GM04504 (cell line): ENCODE measurements at places on chromosomes 16 and 17.

GRCh38 chr17:33580215-33580614 is 287.1 kb upstream of the ASIC2 start:
- no peak for DNase-seq

DNA sequence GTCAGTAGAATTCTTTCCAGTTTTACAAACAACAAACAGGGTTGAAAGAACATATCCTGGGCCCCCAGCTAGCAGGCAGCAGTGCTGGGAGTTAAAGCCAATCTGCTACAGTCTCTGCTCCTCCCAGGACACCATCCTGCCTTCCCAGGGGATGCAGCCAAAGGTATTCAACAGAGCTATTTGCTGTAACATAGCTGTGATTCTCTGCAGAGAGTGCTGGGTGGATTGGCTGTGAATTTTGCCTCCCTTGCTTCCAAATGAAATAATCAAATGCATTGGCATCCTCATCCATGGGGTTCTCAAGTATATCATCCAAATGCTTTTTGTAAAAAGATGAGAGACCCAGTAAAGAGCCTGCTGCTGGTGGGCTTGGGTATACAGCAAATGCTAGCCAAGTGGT is 124.3 kb downstream of the NPIPB5 start:
- no peak for DNase-seq

DNA sequence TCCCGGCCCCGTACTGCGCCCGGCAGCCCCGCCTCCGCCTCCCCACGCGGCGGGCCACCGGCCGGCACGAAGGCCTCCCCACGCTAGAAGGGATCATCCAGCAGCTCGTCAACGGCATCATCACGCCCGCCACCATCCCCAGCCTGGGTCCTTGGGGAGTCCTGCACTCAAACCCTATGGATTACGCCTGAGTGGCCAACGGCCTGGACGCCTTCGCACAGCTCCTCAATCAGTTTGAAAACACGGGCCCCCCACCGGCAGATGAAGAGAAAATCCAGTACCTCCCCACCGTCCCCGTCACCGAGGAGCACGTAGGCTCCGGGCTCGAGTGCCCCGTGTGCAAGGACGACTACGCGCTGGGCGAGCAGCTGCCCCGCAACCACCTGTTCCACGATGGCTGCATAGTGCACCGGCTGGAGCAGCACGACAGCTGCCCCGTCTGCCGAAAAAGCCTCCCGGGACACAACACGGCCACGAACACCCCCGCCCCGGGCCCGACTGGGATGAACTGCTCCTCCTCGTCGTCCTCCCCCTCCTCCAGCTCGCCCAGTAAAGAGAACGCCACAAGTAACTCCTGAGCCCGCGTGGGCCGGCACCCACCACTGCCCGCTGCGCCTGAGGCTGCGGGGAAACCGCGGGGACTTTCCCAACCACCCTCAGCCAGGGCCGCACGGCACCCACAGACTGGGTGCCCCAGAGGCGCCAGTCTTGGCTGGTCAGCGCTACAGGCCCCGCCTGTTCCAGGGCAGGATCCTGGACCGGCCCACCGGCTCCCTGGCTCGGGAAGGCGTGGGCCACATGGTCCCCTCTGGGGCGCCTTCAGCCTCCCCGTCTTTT is 39.0 kb upstream of the AKAP1 start:
- DNase-seq = no peak

- DNase-seq = no peak
Measured at GRCh38 chr16:50248845-50249244, 17.5 kb upstream of the ADCY7 start.

DNA sequence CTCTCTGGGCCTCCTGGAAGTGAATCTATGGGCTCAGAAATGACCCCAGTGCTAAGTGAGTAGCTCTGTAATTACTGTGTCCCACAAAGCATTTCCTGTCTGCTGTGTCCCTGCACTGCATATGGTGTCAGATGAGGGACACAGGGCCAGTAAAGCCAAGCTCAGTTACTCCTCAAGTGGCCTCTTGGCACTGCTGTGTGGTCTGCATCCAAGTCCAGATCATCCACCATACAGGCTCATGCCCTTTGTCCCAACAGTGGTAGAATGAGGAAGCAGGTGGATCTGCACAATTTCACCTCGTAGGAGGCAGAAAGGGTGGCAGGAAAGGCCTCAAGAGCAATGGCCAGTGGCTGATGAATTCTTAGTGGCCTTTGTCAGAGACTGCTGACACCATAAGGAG is 146.8 kb downstream of the SOX9 start:
- no peak for DNase-seq

DNA sequence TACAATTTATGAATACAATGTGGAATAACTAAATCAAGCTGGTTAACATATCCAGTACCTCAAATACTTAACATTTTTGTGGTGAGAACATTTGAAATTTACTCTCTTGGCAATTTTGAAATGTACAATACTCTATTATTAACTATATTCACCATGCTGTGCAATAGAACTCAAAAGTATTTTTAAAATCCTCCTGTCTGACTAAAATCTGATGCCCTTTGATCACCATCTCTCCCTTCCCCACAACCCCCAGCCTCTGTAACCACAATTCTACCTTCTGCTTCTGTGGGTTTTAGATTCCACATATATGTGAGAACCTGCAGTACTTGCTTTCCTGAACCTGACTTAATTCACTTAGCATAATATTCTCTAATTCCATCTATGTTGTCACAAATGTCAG is 71.6 kb upstream of the ALOX12 start:
- DNase-seq = no peak

- no peak for DNase-seq
Measured at GRCh38 chr17:14452856-14453255, 152.0 kb downstream of the HS3ST3B1 start.

- no peak for DNase-seq
Measured at GRCh38 chr17:67374329-67375053, 2.6 kb upstream of the PITPNC1 start.

DNA sequence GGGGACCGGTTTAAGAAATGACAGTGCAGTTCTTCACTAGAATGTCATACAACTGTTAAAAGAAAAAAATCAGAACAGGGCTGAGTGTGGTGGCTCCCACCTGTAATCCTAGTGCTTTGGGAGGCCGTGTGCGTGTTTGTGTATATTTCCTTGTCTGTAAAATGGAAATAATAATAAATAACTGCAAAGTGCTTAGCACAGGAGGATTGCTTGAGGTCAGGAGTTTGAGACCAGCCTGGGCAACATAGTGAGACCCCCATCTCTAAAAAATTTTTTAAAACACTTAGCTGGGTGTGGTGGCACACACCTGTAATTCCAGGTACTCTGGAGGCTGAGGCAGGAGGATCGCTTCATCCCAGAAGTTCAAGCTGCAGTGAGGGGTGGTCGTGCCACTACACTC is 2.5 kb downstream of the ACSM3 start:
- DNase-seq = no peak

GRCh38 chr17:14152721-14153120 is 83.4 kb downstream of the COX10 start:
- no peak for DNase-seq

DNA sequence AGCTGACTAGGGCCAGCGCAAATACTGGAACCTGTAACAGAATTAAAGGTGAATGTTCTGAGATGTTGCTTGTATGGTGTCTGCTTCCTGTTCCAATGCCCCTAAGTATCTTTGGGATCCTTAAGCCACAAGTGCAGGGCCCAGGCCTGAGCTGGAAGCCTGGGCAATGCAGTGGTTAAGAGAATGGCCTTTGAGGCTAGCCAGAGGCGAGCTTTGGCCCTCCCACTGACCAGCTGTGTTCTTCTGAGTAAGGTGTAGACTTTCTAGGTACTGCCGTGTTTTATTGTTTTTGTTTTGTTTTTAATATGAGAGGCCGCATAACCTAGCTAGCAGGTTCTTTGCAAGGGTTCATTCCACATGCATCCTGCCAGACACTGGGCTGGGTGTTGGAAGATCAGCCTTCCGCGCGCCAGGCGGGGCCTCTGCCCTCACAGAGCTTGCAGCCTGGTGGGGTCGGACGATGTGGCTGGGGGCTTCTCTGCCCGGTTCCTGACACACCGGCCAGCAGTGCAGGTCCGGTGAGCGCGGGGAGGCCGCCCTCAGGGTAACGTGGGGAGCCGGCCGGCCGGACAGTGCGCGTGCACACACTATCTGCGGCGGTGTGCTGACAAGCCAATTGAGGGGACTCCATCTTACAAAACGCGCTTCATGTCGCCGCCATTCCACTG is 551 bp upstream of the MLX start:
- DNase-seq = no peak

DNA sequence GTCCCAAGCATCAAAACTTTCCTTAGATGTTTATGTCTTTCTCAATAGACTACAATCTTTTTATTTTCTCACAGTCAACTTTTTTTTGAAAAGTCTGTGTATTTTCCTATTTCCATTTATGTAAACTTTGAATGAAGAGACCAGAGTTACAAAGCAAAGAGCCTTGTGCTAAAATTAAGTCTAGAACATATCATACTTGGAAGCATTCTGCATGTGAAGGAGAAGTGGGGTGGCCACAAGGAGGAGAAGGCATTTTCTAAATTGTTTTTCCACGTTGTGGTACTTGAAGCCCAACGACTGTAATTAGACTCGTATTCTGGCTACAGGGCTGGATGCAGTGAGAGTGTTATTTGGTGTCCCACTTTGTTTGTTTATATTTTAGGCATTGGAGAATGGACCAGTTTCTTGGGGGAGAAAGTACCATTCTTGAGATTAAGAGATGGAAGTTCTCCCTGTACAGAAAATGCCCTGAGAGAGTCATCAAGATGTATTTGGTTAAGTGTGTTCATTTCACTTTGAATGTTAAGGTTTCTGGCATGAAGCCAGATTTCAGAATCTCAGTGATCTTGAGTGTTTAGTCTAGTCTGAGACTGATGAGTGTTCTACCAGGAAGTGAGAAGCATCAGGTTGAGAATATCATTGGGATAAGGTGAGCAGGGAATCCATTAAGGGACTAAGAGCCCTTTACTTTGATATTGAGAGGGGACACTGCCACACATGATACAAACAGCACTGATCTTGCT is 71.6 kb downstream of the MAP2K6 start:
- no peak for DNase-seq

DNA sequence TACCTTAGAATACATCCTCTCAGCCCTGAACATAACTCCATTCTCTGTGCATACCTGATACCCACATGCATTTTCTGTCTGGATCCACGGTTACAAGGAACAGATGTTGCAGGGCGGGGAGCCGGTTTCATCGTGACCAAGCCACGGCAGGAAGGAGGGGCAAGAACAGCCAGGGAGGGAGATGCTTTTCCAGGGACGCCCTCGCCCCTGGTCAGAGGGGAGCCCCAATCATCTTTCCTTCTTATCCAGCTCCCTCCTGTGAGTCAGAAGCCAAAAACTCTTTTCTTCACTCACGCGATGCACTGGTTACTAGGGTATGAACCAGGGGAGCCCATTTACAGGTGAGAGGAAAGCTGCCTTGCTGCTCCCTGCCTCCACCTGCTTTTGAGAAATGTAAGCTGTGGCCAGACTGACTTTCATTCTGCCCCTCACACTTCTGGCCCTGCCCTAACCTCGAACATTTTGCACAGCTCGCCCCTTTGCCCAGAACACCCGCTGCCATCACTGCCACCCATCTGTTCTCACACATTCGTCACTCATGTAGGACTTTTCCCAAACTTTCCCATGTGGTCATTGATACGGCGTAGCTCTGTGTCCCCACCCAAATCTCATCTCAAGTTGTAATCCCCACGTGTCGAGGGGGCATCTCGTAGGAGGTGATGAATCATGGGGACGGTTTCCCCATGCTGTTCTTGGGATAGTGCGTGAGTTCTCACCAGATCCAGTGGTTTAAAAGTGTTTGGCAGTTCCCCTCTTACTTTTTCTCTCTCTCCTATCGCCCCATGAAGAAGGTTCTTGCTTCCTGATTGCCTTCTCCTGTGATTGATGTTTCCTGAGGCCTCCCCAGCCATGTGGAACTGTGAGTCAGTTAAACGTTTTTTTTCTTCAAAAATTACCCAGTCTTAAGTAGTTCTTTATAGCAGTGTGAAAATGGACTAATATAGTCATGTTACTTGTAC is 20.5 kb downstream of the FOXL1 start:
- no peak for DNase-seq

DNA sequence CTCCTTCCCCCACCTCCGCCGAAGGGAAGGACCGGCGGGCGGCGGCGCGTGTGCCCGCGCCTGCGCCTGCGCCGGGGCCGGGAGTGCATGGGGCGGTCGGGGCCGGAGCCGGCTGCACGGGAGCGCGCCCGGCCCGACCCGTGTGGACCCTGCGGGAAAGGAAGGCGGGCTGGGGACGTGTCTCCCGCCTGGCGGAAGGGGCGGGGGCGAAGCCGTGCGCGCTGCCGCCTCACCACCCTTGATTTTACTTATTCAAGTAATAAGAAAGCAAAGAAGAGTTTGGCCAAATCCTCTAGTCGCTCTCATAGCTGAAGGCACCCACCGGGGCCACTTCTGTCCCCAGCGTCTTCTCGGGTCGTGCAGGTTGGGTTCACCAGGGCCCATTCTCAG is 596 bp upstream of the PFN1 start:
- DNase-seq = peak; percentile 84

DNA sequence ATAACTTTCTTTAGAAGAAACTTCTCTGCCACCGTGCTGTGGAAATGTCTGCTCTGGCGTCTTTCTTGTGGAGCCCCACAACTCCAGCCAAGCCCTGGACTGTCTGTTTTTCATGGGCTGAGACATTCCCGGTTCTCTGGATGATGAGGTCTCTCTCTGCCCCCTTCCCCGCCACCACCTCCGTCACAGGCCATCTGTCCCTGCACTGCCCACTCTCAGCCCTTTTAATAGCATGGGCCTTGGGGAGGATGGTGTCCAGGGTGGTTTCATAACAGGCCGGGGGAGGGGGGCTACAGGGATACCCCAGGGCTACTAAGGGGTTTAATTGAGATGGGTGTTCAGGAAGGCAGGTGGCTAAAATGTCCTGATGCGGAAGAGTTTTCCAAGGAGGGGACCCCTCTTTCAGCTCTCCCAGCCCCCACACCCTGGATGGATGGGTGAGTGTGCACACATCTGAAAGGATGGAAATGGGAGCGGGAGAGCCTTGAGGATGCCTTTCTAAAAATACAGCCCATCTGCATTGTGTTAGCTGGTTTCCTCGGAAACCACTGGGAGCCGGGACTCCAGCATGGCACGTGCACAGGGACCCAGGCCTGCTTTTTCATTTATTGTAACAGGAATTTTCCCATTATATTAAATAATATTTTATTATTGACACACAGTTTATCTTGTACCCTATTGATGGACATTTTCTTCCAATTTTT is 14.6 kb upstream of the NDRG4 start:
- no peak for DNase-seq
